ENCODE measurements at places on chromosomes 2 and 18. TPM values are rescaled to one million over a fixed set of nuclear protein-coding genes. Genes with fewer than 3 reads are reported as not detected.

- H3K27ac ChIP-seq, result no peak overlapping the region
- no peak overlapping the region for H3K4me3 ChIP-seq
- H3K4me1 ChIP-seq, result no peaks in the 10 kb centered on the region
- H3K27me3 ChIP-seq, result no peaks in the 10 kb centered on the region
Measured at GRCh38 chr18:41170346-41170745, 784.7 kb upstream of the PIK3C3 start.

- no peak overlapping the region for H3K4me3 ChIP-seq
- H3K4me1 ChIP-seq, result peaks cover 6% of the 10 kb centered on the region
- H3K27ac ChIP-seq, result no peak overlapping the region
- peaks cover 3% of the 10 kb centered on the region for H3K27me3 ChIP-seq
- H3K36me3 ChIP-seq, result no peaks in the 10 kb centered on the region
Measured at GRCh38 chr2:215290980-215291599, 20.8 kb upstream of the ATIC start.

GRCh38 chr18:13247506-13247905, 28.9 kb downstream of the LDLRAD4 start:
- no peak overlapping the region for H3K4me3 ChIP-seq
- no peak for DNase-seq
- no peaks in the 10 kb centered on the region for H3K36me3 ChIP-seq
- no peak overlapping the region for H3K27ac ChIP-seq
- H3K4me1 ChIP-seq, result no peaks in the 10 kb centered on the region

DNA sequence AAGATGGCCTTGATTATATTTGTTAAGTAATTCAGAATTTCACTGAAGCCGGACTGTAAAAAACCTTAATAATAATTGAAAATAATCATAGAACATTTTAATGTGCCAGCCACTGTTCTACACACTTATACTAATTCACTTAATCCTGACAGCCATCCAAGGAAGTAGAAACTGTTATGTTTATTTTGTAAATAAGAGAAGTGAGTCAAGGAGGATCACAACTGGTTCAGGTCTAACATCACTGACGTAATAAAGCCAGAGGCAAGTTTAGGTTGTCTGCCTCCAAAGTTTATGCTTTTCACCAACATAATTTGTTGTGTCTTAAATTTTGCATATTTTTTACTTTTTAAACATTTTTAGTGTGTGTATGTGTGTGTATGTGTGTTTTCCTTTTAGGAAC, 436.1 kb downstream of the LRRTM4 start:
- H3K4me3 ChIP-seq, result no peak overlapping the region
- H3K4me1 ChIP-seq, result no peaks in the 10 kb centered on the region
- H3K27me3 ChIP-seq, result peaks cover 4% of the 10 kb centered on the region
- H3K36me3 ChIP-seq, result no peaks in the 10 kb centered on the region
- DNase-seq, result no peak

- H3K27me3 ChIP-seq, result peaks cover 49% of the 10 kb centered on the region
- no peaks in the 10 kb centered on the region for H3K36me3 ChIP-seq
- no peak overlapping the region for H3K4me3 ChIP-seq
Measured at GRCh38 chr2:218063896-218064295, 5.2 kb upstream of the RUFY4 start.

- H3K4me1 ChIP-seq, result peaks cover 71% of the 10 kb centered on the region
- no peaks in the 10 kb centered on the region for H3K27me3 ChIP-seq
- no peak for DNase-seq
- H3K27ac ChIP-seq, result peak overlapping the region; percentile 95
- peak overlapping the region; percentile 85 for H3K4me3 ChIP-seq
Measured at GRCh38 chr18:58222432-58223125, 178.6 kb downstream of the NEDD4L start.

- no peak overlapping the region for H3K27ac ChIP-seq
- no peak overlapping the region for H3K4me3 ChIP-seq
- H3K36me3 ChIP-seq, result peaks cover 5% of the 10 kb centered on the region
- peak; percentile 28 for DNase-seq
- peaks cover 62% of the 10 kb centered on the region for H3K4me1 ChIP-seq
- H3K27me3 ChIP-seq, result no peaks in the 10 kb centered on the region
Measured at GRCh38 chr18:8988260-8988871, 114.1 kb upstream of the NDUFV2 start.

- 0 out of 2 replicates have a peak overlapping the region, but pooled peaks have one; percentile 15 for H3K27ac ChIP-seq
- no peaks in the 10 kb centered on the region for H3K36me3 ChIP-seq
- H3K27me3 ChIP-seq, result no peaks in the 10 kb centered on the region
Measured at GRCh38 chr2:180124273-180125139, 117.4 kb upstream of the CWC22 start.

GRCh38 chr2:24832521-24832920, 39.3 kb downstream of the CENPO start:
- H3K36me3 ChIP-seq, result peaks cover 3% of the 10 kb centered on the region
- H3K4me3 ChIP-seq, result no peak overlapping the region
- no peaks in the 10 kb centered on the region for H3K27me3 ChIP-seq
- peaks cover 22% of the 10 kb centered on the region for H3K4me1 ChIP-seq
- no peak for DNase-seq
- H3K27ac ChIP-seq, result no peak overlapping the region

- DNase-seq, result no peak
- H3K27me3 ChIP-seq, result peaks cover 6% of the 10 kb centered on the region
- peaks cover 20% of the 10 kb centered on the region for H3K36me3 ChIP-seq
Measured at GRCh38 chr2:127826047-127826446, 15.1 kb upstream of the WDR33 start.

- no peak overlapping the region for H3K4me3 ChIP-seq
- DNase-seq, result no peak
- no peaks in the 10 kb centered on the region for H3K27me3 ChIP-seq
- H3K36me3 ChIP-seq, result peaks cover 5% of the 10 kb centered on the region
- H3K27ac ChIP-seq, result no peak overlapping the region
Measured at GRCh38 chr2:18273205-18273604, 287.2 kb downstream of the RDH14 start.

GRCh38 chr18:78692105-78692504, 287.5 kb upstream of the SALL3 start:
- no peak overlapping the region for H3K27ac ChIP-seq
- H3K36me3 ChIP-seq, result no peaks in the 10 kb centered on the region
- DNase-seq, result no peak
- no peaks in the 10 kb centered on the region for H3K27me3 ChIP-seq

The ALPG gene
- not detected for total RNA-seq

The EFEMP1 gene
- 50.1 TPM for total RNA-seq

GRCh38 chr2:238635647-238636051, 208.9 kb downstream of the ASB1 start:
- H3K4me3 ChIP-seq, result peak overlapping the region; percentile 33
- peaks cover 27% of the 10 kb centered on the region for H3K4me1 ChIP-seq
- peak overlapping the region; percentile 39 for H3K27ac ChIP-seq
- peak; percentile 36 for DNase-seq
- H3K27me3 ChIP-seq, result peaks cover 46% of the 10 kb centered on the region

The VAMP5 gene
- 99.1 TPM for total RNA-seq

GRCh38 chr2:203427061-203427460, 98.9 kb downstream of the ABI2 start:
- H3K27me3 ChIP-seq, result peaks cover 4% of the 10 kb centered on the region
- H3K4me1 ChIP-seq, result peaks cover 28% of the 10 kb centered on the region
- no peak overlapping the region for H3K4me3 ChIP-seq
- peak overlapping the region; percentile 92 for H3K27ac ChIP-seq
- DNase-seq, result peak; percentile 86
- peaks cover 10% of the 10 kb centered on the region for H3K36me3 ChIP-seq

GRCh38 chr2:73850009-73850408, 21.2 kb downstream of the STAMBP start:
- no peak for DNase-seq
- no peak overlapping the region for H3K4me3 ChIP-seq
- no peaks in the 10 kb centered on the region for H3K27me3 ChIP-seq
- peaks cover 31% of the 10 kb centered on the region for H3K36me3 ChIP-seq
- H3K27ac ChIP-seq, result no peak overlapping the region

The MTERF4 gene
- 20.0 TPM for total RNA-seq

The GNAL gene
- total RNA-seq, result 0.07 TPM

DNA sequence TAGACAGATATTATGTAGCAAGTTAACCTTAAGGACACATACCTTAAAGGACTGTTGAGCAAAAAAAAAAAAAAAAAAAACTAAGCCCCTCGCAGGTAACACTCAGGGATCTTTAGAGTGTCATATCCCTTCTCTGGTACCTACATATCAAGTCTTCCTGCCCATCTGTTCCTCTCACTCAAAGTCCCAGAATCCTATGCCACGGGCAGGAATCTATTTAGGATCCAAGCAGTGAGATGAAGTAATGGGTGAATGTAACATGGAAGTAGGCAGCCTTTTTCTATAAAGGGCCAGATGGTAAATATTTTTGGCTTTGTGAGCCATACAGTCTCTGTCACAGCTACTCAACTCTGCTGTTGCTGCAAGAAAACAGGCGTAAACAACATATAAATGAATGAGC, 496.7 kb downstream of the STK39 start:
- H3K36me3 ChIP-seq, result no peaks in the 10 kb centered on the region
- no peaks in the 10 kb centered on the region for H3K4me1 ChIP-seq
- no peak for DNase-seq
- H3K4me3 ChIP-seq, result no peak overlapping the region
- no peak overlapping the region for H3K27ac ChIP-seq
- H3K27me3 ChIP-seq, result no peaks in the 10 kb centered on the region

The CETN1 gene
- total RNA-seq, result not detected

Data from HFFc6 (cell line).